ENCODE measurements at places on chromosomes 11 and 22. TPM values are rescaled to one million over a fixed set of nuclear protein-coding genes. Genes with fewer than 3 reads are reported as not detected.

The EIF1AD gene
- total RNA-seq, result 23.3 TPM

The TCN1 gene
- total RNA-seq, result 0.08 TPM

The TOMT gene
- total RNA-seq, result not detected

The TREH gene
- not detected for total RNA-seq

The FOLH1 gene
- not detected for total RNA-seq

The SELENOM gene
- 84.4 TPM for total RNA-seq

The KIRREL3 gene
- total RNA-seq, result not detected

The BRSK2 gene
- total RNA-seq, result 0.23 TPM

The TRPC6 gene
- 0.23 TPM for total RNA-seq

The KDM4E gene
- total RNA-seq, result not detected

The PRG3 gene
- total RNA-seq, result not detected

The NDUFV1 gene
- total RNA-seq, result 284 TPM

The UPB1 gene
- not detected for total RNA-seq

The RAPSN gene
- not detected for total RNA-seq

The SLC1A2 gene
- not detected for total RNA-seq

The MS4A15 gene
- not detected for total RNA-seq

The PARVA gene
- 17.7 TPM for total RNA-seq

The APOL5 gene
- total RNA-seq, result not detected

The OR10S1 gene
- not detected for total RNA-seq

The OR6X1 gene
- not detected for total RNA-seq

The IGLL1 gene
- total RNA-seq, result not detected

The CRYBB2 gene
- total RNA-seq, result not detected

The TCN2 gene
- 1.6 TPM for total RNA-seq

The OR52I1 gene
- not detected for total RNA-seq

The EHF gene
- total RNA-seq, result 29.1 TPM

The SAA4 gene
- total RNA-seq, result not detected
